T-cell (primary cell): ENCODE measurements at places on chromosomes 1 and 21.

DNA sequence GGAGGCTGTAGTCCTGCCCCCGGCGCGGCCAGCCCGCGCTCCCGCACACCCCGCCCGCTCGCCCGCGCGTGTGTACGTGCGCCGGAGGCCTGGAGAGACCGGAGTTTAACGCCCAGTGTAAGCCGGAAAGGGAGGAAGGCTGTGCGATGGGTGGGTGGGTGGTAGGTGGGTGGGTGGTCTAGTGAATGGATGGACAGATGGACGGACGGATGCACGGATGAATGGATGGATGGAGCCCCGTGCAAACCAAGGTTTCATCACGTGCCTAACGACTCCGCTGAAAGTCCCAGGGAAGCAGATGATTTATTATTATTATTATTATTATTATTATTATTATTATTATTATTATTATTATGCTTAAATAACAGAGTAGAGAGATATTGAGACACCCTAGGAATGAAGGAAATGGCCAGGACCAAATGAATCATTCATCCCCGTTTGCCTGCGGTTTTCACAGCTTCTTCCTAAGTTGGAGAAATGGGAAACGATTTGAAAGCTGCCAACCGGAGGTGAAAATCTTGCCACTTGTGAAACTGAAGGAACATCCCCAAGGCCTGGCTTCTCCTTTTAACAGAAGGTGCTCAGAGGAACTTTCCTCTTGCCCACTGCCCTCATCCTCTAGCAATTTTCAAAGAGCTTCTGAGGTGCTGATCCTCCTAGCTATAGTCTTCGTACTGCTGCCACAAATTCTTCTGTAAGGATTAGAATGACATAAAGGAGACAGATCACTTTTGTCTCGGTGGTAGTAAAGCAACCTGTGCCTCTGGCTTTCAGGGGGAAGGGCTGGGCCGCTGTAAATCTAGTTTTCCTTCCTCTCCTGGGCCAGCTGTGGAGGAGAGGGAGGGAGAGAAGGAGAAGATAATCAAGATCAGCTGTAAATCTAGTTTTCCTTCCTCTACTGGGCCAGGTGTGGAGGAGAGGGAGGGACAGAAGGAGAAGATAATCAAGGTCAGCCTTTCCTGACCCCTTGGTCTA, 648 bp upstream of the RGS7 start:
- DNase-seq, result no peak

- DNase-seq, result no peak
Measured at GRCh38 chr1:210815641-210816550, 318.1 kb downstream of the KCNH1 start.

DNA sequence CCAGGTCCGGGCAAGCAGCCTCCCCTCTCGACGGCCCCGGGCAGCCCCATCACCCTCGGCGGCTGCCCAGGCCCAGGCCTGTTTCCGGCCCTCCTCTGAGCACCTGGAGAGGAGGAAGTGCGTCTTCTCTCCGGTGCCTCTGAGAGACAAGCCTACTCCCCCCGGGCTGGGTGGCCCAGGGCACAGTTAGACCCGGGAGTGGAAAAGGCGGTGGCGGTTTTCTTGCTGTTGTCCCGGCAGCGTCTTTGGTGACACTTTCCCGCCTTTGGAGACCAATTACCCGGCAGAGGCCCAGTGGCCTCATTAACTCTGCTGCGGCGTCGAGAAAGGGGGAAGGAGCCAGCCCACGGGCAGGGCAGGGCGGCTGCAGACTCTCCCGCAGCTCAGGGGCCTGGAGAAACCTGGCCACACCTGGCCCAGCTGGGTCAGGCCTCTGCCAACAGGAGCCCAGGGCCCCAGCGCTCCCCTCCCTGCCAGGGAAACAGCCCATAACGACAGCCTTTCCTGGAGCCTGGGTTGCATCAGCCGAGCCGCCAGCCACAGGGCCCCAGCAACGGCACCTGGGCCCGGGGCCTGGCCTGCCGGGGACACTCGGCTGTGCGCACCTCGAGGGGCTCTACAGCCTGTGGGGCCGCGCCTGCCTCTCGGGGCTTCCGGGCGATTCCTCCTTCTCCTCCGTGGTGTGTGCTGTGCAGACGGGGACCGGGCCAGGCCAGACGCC, 28.4 kb upstream of the C1orf159 start:
- peak; percentile 49 for DNase-seq

DNA sequence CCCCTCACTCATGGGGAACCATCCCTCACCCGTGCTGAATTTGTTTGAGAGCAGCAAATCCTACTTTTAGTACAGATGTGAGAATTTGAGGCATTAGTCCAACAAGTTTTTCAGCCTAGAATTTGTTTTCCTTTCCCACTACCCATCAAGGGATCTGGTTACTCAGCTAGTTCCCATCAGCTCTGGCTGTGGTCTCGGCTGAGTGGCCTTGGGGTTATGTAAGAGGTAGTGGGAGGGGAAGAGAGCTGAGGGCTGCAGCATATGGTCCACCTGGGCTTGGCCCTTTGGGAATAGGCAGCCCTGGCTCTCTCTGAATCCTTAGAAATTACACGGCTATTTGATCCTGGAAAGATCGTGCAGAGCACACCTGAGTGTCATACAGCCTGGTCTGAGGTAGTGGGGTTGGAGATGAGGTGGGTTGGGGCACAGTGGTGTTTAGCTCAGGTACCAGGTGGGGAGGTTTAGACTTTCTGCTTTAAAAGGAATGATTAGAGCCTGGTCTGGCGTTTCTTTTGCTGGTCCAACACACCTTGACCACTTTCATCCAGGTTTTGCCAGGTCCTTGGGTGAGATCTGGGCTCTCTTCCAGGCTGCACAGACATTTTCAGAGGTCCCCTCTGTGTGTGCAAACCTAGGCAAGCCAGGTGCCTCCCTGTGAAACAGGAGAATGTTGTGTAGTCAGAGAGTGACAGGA, 4.2 kb downstream of the GSTM4 start:
- no peak for DNase-seq

GRCh38 chr1:167202049-167202448, 18.6 kb upstream of the POU2F1 start:
- DNase-seq, result no peak

DNA sequence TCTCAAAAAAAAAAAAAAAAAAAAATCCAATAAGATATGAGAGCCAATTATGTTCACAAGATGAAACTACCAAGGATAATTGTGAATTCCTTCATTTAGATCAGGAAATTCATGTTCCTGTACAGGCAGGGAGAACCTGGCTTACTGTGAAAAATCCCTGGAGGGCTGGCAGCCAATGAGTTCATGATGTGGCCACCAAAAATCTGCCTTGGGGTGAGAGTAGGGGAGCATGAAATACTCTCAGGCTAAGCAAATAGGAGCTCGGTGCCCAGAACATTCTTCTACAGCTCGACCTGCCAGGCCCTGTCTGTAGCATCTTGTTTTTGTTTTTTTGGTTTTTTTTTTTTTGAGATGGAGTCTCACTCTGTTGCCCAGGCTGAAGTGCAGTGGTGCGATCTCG, 50.1 kb downstream of the PIK3CD start:
- DNase-seq, result no peak

GRCh38 chr1:244712669-244713068, 59.7 kb downstream of the DESI2 start:
- no peak for DNase-seq

DNA sequence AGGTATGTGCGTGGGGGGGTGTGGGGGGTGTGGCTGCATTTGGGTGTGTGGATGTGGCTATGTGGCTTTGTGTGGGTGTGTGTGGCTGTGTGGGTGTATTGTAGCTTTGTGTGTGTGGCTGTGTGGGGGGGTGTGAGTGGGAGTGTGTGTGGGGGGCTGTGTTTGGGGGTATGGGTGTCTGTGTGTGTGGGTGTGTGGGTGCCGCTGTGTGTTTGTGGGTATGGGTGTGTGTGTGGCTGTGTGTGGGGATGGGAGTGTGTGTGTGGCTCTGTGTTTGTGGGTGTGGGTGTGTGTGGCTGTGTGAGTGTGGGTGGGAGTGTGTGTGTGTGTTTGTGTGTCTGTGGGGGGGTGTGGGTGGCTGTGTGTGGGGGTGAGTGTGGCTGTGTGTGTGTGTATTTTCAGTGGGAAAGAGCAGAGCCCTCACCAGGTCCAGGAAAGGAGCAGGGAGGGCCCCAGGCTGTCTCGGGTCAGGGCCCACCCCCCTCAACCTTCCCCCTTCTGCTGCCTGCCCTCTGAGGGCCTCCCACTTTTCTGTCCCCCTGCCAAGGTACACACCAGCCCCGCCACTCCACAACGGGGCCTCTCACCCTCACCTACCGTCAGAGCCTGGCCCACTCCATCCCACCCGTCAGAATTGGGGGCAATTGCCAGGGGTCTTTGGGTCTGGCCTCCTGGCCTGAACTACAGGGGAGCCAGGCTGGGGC, 1.9 kb upstream of the COL8A2 start:
- DNase-seq, result no peak

DNA sequence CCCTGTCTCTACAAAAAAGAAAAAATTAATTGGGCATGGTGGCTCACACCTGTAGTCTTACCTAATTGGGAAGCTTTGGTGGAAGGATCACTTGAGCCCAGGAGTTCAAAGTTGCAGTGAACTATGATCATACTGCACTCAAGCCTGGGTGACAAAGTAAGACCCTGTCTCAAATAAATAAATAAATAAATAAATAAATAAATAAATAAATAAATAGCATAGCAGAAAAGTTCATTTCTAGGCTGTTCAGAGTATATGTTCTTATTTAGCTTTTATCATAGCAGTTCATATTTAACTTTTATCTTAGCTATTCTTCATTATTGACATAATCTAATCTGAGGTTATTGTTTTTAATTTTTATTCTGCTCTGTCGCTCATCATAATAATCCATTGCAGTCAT, 8.7 kb upstream of the SEC16B start:
- no peak for DNase-seq

GRCh38 chr1:223156343-223156742, 13.3 kb upstream of the TLR5 start:
- DNase-seq, result no peak

DNA sequence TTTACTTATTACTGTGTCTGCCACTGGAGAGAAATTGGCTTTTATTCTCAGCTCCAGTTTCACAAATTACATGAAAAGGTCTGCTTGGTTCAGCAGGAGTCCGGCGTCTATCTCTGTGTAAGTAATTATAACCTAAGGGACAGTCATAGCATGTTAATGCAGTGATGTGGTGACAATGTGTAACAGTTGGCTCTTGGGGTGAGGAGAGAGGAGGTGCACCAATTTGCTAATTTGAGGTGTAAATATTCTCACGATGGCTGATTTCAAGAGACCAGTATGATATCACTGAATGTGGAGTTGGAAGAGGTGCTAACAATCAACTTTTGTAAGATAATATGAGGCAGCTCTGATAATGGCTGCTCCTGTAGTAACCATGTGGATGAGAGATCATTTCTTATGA, 86.1 kb downstream of the CTH start:
- no peak for DNase-seq

DNA sequence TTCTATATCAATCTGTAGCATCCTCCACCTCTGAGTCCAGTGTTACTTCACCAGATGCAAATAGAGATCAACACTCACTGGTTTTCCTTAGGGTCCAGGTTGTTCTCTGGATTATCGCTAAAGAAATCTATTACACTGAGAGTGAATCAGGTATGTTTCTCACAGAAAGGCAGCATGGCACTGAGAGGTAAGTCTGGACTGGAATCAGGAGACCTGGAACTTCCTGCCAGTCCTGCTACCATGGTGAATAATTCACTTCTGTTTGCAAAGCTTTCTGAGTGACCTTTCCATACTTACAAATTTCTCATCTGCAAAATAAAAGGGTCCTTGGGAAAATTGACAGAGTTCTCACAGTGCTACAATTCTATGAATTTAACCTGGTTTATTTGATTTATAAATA, 1583.3 kb downstream of the MRPL39 start:
- no peak for DNase-seq

- DNase-seq, result no peak
Measured at GRCh38 chr1:40795811-40796586, 12.4 kb downstream of the KCNQ4 start.

- DNase-seq, result no peak
Measured at GRCh38 chr1:243939167-243939848, 89.3 kb upstream of the AKT3 start.

- no peak for DNase-seq
Measured at GRCh38 chr1:166999075-166999474, 10.0 kb downstream of the MAEL start.

GRCh38 chr1:151570819-151571218, 30.7 kb downstream of the TUFT1 start:
- DNase-seq, result no peak

GRCh38 chr1:15953294-15953771, 22.6 kb downstream of the ZBTB17 start:
- no peak for DNase-seq

DNA sequence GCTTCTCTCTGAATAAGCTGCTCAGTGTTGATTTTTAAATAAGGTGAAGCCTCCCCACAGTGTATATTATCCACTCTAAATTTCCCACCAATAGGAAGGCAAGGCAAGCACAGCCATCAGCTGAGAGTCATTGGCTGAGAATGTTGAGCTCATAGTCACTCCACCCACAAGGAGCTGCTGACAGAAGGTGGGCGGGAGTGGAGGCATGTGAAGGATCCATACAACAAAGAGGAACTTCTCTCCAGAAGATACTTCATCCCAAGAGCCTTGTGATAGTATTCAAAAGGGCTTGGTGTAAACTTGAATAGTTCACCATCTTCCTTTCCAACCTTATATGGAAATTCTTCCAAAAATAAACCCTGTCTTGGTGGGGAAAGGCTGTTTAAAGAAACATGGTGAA, 42.8 kb downstream of the SAMD13 start:
- DNase-seq, result no peak

- DNase-seq, result peak; percentile 33
Measured at GRCh38 chr1:236465959-236466303, 57.9 kb upstream of the LGALS8 start.

DNA sequence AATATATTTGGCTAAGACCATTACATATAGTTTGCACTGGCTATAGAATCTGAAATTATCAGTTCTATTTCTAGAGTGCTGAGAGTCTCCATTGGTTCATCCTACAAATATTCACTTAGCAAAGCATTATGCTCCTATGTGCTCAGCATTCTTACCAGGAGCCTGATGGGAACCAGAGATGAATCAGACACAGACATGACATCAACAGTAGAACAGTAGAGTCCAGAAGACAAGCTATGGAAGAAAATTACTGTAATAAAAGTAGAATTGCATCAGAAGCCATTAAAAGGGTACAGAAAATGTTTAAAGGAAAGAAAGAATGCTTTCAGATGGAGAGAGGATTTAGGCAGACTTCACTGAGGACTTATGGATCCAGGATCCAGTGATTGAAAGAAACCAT, 271.7 kb upstream of the SNX7 start:
- no peak for DNase-seq

- no peak for DNase-seq
Measured at GRCh38 chr1:240499012-240499411, 112.9 kb downstream of the GREM2 start.

- DNase-seq, result no peak
Measured at GRCh38 chr1:68384872-68385411, 64.8 kb downstream of the RPE65 start.

DNA sequence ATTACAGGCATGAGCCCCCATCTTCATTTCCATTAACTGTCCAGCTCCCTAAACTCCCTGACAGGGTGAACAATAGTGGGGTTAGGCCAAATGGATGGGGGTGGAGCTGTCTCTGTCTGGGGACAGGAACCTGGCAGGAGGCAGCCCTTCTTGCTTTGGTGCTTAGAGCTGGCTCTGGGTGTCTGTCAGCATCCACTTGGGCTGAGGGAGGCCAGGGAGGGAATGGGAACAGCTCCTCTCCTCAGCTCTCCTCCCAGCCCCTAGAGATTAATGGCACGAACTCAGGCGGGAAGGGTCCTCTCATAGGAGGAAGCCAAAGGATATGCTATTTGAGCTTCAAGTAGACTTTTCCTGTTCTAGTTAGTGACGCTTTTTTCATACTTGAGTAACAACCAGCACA, 11.1 kb upstream of the ETV3L start:
- DNase-seq, result no peak
